ENCODE measurements at places on chromosomes 7 and 10.

- DNase-seq = no peak
Observed at GRCh38 chr7:2350861-2351260, 3.8 kb upstream of the EIF3B start.

- DNase-seq = no peak
Observed at GRCh38 chr10:10796774-10797415, 220.8 kb upstream of the CELF2 start.

GRCh38 chr10:75922435-75922834 lies 491.0 kb downstream of the LRMDA start:
- DNase-seq = no peak

GRCh38 chr10:30068492-30069223 lies 9.3 kb upstream of the JCAD start:
- no peak for DNase-seq

GRCh38 chr10:128631801-128632241 lies 505.6 kb upstream of the MKI67 start:
- DNase-seq = no peak

DNA sequence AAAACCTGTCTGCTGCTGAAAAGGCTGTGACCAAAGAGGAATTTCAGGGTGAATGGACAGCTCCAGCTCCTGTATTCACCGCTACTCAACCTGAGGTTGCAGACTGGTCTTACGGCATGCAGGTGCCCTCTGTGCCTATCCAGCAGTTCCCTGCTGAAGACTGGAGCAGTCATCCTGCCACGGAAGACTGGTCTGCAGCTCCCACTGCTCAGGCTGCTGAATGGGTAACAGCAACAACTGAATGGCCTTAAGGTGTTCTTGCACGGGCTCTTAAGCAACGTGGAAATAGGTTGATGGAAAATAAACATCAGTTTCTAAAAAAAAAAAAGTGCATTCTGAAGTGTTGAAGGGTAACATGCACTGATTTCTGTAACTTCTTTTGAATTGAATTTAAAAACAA lies 82.3 kb downstream of the DAGLB start:
- no peak for DNase-seq

GRCh38 chr7:1990001-1990670 lies 242.6 kb downstream of the MAD1L1 start:
- DNase-seq = no peak

DNA sequence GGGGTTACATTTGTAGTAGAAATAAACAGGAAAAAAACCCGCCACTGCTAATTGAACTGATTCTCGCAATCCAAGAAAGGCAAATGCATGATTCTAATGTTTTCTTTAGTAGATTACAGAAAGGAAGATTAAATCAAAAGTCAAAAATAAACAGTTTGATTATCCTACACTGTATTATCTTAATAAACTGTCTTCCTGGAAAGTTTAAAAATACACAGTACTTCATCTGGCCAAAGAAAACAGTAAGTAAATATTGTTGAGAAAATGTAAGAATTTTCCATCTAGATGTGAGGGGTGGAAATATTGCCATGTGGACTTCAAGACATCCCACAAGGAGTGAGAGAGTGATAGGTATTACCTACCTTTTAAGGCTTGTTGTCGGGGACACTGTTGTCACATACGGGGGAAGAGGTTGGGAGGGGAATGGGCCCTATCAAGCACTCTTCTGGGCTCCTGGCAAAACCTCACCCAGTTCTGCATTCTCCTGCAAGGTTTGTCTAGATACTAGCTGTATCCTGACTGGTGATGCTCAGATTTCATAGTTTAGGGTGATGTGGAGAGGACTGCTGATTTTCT lies 17.8 kb downstream of the GRK5 start:
- no peak for DNase-seq

DNA sequence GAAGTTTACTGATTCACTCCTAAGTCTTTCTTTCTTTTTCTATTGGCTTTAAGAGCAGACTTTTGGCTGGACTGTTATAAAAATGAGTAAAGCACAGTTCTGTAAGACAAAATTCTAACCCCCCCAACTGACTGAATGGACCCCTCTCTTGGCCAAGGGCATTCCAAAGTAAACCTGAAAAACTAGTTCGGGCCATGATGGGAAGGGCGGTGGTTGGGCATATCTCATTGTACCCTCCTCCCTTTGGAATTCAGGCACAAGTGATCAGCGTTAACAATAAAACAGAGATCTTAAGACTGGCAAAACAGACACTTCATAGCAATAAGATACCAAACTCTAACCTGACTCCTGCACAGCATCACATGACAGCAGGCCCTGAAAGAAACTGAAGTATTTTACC lies 6.1 kb upstream of the KIF20B start:
- DNase-seq = no peak

GRCh38 chr7:17940951-17941431 lies 697 bp upstream of the SNX13 start:
- no peak for DNase-seq

- DNase-seq = no peak
Observed at GRCh38 chr10:95601116-95601719, 40.0 kb upstream of the SORBS1 start.

- DNase-seq = no peak
Observed at GRCh38 chr10:71212318-71213126, at the start of gene UNC5B. UNC5B (plus strand) TSS chr10:71212570; CDS start chr10:71212986, 416 bp downstream.

- DNase-seq = no peak
Observed at GRCh38 chr10:131851346-131851745, 49.5 kb upstream of the PPP2R2D start.

DNA sequence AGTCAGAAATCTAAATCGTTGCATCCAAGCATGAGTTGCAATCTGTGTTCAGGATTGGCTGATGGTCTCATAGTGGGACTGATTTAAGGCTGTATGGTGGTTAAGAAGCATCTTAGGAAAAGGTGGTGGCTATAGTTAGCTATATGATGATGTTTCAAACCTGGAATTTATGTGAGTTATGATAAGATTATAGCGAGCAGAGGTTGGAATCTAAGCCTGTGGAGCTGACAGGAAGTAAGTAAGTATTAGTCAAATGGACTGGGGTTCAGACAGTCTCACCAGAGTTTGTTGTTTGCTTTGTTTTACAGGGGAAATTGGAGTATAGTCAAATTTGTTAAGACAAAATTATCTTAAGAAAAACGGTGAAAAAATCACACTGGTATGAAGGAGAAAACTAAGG lies 56.7 kb downstream of the ANKRD7 start:
- DNase-seq = no peak

- no peak for DNase-seq
Observed at GRCh38 chr7:111508387-111508786, 53.9 kb downstream of the IMMP2L start.

GRCh38 chr7:6271060-6271658 lies 1.3 kb downstream of the CYTH3 start:
- DNase-seq = no peak

GRCh38 chr7:99096124-99096887 lies 47.6 kb downstream of the SMURF1 start:
- DNase-seq = no peak

DNA sequence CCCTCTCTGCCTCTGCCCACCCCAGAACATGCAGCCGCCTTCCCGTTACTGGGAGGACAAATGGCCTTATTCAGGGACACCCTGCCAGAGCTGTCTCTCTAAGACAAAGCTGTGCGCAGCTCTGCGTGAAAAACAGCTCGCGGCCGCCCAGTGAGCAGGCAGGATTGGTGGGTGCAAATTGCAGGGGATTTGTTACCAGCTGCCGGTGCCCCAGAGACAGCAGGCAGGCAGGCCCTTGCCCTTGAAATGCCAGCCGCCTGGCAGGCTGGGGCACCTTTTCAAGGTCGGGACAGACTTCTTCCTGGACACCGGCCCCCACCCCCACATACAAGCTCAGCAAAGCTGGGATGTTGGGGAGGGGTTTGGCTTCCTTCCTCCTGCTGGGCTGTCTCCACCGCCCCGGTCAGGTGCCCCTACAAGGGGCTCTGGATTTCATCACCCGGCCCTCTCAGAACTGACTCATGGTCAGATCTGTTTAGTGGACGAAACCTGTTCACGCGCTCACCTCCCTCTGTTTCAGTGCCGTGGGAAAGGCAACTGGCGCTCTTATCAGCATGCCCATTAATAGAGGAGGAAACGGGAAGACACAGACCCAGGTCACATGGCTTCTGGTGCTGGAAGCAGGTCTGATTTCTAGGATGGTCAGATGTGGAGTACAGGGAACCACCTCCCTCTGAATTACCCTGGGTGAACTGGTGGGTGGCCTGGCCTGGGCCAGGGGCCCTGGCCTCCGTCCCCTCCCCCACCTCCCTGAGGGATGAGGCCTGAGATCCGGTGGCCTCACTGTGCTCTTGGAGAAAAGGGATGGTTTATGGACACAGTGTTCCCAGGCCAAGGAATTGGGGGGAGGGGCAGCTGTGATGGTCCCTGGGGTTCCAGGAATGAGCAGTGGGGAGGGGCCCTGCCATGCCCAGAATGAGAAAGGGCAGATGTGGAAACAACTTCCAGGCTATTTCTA lies 123.9 kb upstream of the PPIF start:
- DNase-seq = no peak

DNA sequence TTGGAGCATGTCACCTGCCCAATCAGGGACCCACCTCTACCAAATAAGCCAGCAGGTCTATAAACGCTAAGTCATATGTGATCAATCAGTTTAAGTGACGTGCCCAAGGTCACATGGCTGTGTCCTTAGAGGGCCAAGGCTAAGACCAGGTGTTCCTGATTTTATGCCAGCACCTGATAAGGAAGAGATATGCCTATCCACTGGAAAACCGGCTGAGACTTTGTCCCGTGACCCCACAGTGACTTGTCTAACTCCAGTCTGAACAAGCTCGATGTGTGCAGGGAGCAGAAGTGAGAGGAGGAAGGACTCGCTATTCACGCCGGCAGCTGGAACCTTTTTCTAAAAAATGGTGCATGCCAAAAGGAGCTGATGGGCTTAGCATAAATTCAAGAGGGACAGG lies 57.0 kb downstream of the PRKAG2 start:
- no peak for DNase-seq

DNA sequence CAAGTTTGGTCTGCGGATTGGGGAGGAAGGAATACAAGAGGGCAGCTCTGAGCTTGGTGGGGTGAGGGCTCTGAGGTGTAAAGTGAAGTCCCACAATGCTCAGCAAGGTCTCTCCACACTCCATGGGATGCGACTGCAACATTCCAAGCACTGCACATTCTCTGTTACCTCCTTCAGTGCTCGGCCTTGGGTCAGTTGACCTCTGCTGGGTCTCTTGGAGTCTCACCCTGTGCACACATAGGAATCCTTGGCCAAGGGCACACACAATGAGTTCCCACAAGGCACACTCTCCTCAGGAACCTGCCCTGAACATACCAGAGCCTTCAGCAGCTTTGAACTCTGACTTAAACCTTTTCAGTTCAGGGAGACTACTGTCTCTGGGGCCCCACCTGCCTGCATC lies 2.4 kb upstream of the WDFY4 start:
- DNase-seq = no peak

GRCh38 chr10:92619368-92619767 lies 26.4 kb downstream of the KIF11 start:
- no peak for DNase-seq

- peak; percentile 37 for DNase-seq
Observed at GRCh38 chr10:96271016-96271815, at the start of gene BLNK. BLNK (minus strand) TSS chr10:96271569; CDS start chr10:96271398, 171 bp downstream.

DNA sequence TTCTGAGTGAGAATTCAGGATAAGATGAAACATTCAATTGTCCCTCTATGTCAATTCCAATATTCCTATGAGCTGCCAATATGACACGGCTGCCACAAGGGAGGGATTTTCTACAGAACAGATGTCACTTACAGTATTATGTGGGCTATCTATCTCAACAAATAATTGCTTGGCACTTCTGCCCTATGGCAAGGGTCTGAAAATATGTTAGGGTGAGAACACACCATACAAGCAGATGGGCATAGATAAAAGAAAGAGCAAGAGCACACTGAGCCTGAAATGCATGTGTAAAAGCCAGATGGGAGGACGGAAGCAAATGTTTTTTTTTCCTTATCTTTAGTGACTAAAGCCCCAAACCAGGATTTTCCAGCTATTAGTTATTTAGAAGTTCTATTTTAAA lies 70.1 kb upstream of the TFEC start:
- no peak for DNase-seq

- DNase-seq = no peak
Observed at GRCh38 chr7:79293655-79294142, 159.8 kb downstream of the MAGI2 start.

- no peak for DNase-seq
Observed at GRCh38 chr10:98169379-98169778, 34.9 kb downstream of the R3HCC1L start.

DNA sequence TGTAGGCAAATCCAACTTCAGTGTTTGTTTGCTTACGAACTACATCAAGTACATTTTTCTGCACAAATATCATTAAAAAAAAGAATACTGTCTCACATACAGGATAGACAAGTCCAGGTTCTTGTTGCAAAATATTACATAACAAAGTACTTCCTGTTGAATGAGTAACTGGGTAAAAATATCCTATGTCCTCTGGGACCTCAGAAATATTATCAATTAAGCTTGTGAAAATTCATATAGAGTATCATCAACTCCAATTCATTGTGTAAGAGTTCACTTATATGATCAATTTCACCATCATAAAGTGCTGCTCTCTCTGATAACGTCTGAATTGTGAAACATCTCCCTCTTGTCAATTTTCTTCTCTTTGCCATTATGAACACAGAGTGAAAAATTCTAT lies 22.6 kb downstream of the HERC4 start:
- DNase-seq = no peak

DNA sequence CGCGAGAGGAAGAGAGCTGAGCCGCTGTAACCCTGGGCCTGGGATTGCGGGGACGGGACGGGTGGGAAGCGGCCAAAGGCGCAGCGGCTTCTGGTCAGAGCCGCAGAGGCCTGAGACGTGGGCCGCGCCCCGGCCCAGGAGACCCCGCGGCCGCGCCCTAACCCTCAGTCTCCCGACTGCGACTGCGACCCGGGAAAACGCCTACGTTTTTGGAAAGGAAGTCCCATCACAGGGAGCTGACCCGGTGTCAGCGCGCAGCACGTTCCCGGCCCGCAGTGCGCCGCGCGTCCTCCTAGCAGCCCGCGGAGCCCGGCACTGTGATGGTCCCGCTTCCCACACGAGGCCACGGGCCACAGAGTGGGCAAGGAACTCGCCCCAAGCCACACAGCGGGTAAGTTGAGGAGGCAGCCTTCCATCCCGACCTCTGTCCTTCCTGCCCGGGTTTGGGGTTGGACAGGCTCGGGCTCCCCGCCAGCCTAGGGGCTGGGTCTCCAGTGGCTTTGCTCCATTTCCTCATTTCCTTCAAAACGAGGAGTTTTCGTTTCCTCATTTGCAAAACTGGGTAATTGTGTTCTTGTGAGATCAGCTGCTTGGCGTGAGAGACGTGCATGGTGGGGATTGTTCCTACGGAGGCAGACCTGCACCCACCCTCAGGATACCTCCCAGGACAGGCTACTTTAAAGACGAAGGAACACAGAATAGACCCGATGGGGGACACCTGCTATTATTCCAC lies 1.2 kb downstream of the GPNMB start:
- no peak for DNase-seq

- no peak for DNase-seq
Observed at GRCh38 chr7:95476072-95476847, 9.5 kb upstream of the ASB4 start.

- DNase-seq = no peak
Observed at GRCh38 chr10:87654212-87654611, 5.5 kb upstream of the PAPSS2 start.

DNA sequence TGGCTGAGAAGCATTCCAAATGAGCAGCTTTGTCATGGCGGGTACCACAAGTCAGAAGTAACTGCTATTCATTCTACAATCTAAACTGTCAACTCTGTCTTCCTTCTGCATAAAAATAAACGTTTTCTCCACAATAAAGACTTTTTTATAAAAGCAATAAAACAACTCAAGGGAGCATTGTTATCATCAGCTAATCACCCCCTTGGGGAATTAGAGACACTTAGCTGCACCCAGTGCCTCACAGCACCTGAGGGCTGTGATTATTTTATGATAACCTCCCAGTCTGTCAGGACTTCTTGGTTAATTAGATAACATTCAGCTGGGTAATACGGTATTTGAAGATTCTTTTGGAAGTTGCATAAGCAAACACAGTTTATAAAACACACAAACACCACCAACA lies 155.6 kb downstream of the PPP1R3A start:
- DNase-seq = no peak
